ENCODE measurements at places on chromosomes 7 and 10. TPM values are rescaled to one million over a fixed set of nuclear protein-coding genes. Genes with fewer than 3 reads are reported as not detected.

DNA sequence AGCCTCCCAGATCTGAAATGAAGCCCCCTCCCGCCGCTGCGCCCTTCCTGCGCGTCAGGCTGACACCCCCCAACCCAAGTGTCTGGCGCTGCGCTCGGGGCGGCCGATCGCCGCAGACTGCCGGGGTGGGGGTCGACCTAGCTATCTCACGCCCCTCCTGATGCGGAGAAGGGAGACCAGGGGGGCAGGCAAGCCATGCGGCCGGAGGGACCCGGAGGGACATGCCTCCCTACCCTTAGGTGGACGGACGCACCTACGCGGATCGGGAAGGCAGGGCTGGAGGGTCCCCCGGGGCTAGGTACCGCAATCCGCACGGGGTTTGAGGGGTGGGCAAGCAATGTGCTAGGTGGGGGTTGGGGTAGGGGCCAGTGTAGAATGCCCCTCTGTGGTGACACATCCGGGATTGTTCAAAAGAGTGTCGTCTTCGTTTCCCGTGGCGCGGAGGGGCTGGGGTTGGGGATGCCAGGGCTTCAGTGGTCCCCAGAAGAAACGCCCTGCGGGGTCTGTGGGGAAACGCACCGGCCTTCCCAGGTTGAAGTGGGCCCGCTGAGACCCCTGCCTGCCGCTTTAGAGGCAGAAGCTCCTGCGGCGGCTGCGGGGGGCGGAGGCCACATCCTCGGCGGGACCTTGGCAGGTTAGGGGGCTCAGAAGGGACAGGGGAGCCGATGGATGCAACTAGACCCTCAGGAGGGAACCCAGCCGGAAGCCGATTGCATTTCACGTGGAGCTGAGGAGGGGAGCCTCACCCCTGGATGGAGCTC is 913 bp downstream of the ADCYAP1R1 start:
- DNase-seq: no peak

GRCh38 chr7:2299131-2299829 is 15.0 kb downstream of the SNX8 start:
- DNase-seq: no peak

DNA sequence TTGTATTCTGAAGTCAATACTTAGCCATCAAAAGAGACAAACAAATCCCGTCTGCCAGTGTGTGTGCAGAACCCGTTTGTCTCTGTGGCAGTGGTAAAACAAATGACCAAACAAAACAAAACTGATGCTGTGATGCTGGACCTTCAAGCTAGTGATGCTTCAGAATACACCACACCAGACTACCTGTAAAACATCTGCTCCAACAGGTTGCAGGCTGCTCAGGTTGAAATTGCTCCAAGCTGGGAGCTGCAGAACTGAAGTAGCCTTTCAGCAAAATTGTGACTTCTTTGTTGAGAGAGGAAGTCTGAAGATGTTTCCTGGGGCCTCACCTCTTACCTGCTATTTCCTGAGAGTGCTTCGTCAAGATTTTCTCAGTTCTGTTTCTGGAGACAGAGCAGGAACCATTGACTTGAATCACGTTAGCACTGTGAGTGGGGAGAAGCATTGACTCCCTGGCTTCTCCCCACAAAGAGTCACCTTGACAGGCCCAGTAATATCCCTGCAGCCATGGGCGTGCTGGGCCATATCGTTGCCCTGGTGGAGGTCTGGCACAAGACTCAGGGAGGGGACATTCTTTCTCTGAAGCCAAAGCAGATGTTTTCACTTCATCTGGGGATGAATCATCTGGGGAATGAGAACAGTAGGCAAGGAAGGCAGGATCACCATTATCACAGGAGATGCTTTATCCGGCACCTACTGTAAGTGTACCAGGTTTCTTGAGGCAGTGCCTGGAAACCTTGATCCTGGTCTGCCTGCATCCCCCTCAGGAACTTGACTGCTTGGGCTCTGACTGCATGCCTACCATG is 80.2 kb downstream of the RBM20 start:
- no peak for DNase-seq

RBM20 gene
- total RNA-seq: 0.33 TPM

DNA sequence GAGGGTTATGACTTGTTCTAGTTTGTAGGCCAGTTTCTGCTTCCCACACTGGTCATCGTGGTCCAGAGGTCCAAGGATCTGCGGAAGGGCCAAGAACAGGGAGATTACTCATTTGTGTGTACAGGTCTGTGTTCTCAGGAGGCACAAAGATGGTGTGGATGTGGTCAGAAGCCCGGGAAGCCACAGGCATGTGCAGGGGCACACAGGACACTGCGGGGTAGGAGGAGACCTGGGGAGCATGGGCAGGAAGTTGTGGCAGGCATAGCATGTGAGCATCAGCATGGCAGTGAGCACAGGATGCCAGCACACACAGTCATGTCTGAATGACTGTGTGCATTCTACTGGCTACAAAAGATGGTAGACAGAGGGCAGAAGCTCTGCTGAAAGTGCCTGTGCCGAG is 445.8 kb downstream of the PLXNA4 start:
- DNase-seq: no peak

RAPGEF5 gene
- total RNA-seq: 21.2 TPM

GRCh38 chr10:25934621-25935139 is 651 bp downstream of the MYO3A start:
- no peak for DNase-seq

DNA sequence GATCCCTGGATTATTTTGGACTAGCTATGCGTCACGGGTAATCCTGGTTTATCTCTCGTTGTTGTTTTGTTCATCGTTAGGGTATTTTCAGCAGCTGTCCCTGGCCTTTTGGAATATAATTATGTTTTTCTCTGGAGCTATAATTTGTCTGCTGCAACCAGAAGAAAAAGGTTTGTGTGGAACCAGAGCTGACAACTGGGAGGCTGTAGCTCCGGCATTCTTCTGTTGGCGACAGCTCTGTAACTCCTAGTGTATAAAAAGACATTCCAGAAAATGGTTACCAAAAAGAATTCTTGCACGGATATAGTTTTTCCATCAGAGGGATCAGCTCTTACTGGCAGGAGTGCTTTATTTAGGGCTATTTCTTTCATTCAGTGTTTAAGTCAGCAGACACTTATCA is 130.9 kb upstream of the PRR15 start:
- no peak for DNase-seq
